ENCODE measurements at places on chromosomes 7 and 10. TPM values are rescaled to one million over a fixed set of nuclear protein-coding genes. Genes with fewer than 3 reads are reported as not detected.

DNA sequence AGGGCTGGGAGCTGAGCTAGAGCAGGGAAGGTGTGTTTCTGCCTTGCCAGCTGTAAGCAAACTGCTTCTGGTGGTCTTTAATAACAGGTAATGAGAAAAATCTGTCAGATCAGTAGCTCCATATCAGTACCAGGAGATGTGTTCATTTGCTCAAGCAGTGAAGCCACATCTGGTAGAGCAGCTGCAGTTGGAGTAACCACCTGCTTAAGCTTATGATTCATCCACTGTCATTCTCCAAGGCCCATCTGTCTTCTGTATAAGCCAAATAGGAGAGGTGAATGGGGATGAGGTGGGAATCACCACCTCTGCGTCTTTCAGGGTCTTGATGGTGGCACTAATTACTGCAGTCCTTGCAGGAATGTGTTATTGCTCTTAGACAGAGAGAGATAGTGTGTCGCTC lies 18.4 kb upstream of the COBL start:
- H3K4me1 ChIP-seq, result no peaks in the 10 kb centered on the region
- DNase-seq, result no peak
- H3K27ac ChIP-seq, result no peak overlapping the region

DNA sequence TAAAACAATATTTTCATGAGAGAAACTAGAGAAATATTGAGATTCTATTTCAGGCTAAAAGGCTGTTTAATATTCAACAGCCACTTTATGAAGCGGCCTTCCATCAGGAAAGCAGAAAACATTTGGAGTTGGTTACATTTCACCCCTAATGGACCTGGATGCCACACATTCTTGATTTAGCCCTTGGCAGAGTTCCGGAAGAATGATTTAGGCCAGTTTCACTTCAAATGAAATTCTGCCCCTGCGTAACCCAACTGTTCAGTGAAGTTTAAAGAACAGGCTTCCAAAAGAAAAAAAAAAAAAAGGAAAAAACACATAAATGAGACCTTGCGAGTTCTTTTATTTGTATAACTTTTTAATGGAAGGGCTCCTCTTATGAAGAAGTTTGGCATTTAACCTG lies 239.2 kb upstream of the AKR1E2 start:
- no peak overlapping the region for H3K27ac ChIP-seq
- H3K36me3 ChIP-seq, result no peaks in the 10 kb centered on the region
- H3K4me3 ChIP-seq, result no peak overlapping the region
- H3K27me3 ChIP-seq, result peaks cover 7% of the 10 kb centered on the region

GRCh38 chr7:15821484-15822427 lies 135.3 kb upstream of the MEOX2 start:
- DNase-seq, result no peak
- H3K36me3 ChIP-seq, result no peaks in the 10 kb centered on the region

DNA sequence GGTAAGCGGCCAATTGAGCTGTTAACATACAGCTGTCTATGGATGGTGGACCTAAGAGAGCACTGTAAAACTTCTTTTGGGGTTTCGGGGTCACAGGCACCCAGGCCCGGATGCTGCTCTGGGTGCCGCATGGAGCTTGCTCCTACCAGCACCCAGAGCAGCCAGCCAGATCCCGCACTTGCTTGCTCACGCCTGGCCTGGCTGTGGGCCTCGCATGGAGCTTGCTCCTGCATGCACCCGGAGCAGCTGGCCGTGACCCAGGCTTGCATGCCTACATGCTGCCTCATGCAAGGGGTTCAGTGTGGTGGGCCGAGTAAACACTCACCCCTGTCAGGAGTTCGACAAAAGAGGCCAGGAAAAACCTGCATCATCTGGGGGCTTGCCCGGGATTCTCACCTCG lies 896.9 kb downstream of the SORCS1 start:
- no peaks in the 10 kb centered on the region for H3K4me1 ChIP-seq
- no peaks in the 10 kb centered on the region for H3K27me3 ChIP-seq
- H3K27ac ChIP-seq, result no peak overlapping the region
- H3K4me3 ChIP-seq, result no peak overlapping the region

The SLC25A40 gene
- 22.9 TPM for total RNA-seq

DNA sequence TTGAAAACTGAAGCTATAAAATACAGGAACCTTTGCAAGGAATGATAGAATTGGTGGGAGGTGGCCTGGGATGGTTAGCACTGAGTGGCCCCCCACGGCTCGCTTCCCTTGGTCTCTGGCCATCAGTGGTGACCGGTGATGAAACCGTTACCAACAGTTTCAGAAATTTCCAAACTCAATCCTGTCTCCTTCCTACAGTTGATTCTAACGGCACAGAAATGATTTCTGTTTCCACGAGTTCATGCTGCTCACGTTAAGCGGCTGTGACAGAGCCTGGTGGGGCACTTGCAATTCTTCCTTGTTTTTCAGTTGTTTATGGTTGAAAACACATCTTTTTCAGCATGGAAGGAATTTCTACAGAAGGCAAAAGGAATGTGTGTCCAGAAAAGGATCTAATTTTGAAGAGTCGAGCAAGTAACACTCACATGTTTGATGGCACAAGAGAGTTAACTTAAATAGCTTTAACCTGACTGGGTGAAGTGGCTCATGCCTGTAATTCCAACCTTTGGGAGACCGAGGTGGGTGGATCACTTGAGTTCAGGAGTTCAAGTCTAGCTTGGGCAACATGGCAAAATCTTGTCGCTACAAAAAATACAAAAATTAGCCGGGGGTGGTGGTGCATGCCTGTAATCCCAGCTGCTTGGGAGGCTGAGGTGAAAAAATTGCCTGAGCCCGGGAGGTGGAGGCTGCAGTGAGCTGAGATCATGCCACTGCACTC lies 100.1 kb downstream of the DNAJB6 start:
- H3K27ac ChIP-seq, result no peak overlapping the region
- no peak overlapping the region for H3K4me3 ChIP-seq
- DNase-seq, result no peak

DNA sequence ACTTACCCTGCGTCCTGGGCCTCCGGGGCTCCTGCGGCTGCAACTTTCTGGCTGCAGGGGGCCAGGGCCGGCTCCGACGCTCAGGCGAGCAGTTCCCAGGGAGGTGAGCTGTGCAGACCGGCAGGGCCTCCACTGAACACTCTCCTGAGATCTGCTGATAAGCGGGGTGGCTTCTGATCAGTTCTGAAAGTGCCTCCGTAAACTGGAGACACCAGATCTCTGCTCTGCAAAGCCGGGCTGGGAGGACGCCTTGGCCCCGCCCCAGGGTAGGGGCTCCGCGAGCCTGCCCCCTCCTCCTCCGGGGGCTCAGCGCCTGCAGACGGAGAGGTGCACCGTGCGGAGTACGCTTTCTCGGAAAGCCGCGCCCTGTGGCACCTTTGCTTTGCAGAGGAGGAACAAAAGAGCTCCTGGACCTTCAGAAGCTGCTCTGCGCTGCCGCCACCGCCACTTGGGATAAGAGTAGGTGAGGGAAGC lies 141.3 kb upstream of the VKORC1L1 start:
- H3K4me1 ChIP-seq, result peaks cover 11% of the 10 kb centered on the region
- no peaks in the 10 kb centered on the region for H3K36me3 ChIP-seq
- H3K4me3 ChIP-seq, result peak overlapping the region; percentile 82
- DNase-seq, result peak; percentile 8
- H3K27ac ChIP-seq, result no peak overlapping the region
